ENCODE measurements at places on chromosomes 4 and X.

DNA sequence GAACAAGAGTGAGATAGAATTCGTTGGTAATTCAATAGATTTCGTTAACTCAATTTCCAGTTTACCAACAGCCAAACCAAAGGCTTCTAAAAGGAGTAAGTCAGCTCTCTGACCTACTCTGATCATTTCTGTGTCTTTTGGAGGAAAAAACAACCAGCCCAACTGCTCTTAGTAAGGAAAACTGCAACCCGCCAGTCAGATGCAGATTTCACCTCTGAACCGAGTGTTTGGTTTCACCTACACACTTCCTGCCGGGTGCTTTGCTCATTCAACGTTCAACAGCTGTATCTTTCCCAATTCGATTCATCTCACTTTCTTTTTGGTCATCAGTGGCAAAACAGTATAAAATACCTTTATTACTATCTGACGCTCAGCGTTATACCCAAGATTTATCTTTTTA, 24.5 kb downstream of the TMSB4X start:
- no peak for DNase-seq

GRCh38 chrX:16612257-16612897, 37.6 kb upstream of the S100G start:
- no peak for DNase-seq

DNA sequence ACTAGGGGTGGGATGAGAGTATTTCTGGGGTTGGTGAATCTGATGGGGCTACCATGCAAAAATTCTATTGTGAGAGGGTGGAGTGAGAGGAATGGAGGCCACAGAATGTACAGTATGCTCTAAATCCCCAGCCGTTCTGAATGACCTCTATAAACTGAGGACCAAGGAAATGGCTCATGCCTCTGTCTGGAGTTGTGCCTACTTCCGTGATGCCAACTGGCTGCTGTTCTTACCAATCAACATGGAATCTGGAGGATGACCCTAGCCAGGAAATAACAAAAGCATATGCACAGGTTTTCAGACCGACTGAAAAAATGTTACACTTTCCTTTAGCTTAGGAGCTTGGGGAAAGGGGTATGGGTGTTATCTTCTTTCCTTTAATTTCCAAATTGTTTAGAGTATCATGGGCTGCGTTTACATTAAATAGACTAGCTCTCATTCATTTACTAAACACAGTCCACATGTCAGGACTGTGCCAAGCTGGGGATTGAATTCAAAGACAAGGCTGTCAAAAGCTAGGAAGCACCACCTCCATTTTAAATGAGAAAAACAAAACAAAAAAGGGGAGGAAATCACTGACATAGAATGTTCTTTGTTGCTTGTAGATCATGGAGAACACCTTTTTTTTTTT, 20.2 kb upstream of the CCKAR start:
- no peak for DNase-seq

- no peak for DNase-seq
These were observed 190.6 kb upstream of the TTC29 start for GRCh38 chr4:147136310-147136709.

DNA sequence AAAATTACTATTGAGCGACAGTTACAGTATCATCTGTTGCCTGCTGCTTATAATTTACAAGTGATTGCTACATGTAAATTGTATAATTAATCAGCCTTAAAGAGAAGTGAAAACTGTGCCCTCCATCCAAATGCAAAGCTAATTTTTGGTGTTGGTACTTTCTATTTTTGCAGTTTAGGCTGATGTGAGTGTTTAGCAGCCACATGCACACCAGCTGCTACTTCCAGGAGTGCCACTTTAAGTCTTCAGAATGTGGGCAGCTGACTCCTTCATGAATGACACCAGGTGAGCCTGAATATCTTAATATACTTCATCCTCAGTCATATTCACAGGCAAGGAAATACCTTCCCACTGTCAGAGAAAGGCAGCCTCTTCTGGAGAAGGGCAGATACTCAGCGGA, 149.8 kb upstream of the RASGEF1B start:
- no peak for DNase-seq

GRCh38 chrX:70313503-70313902, 23.6 kb downstream of the KIF4A start:
- no peak for DNase-seq

DNA sequence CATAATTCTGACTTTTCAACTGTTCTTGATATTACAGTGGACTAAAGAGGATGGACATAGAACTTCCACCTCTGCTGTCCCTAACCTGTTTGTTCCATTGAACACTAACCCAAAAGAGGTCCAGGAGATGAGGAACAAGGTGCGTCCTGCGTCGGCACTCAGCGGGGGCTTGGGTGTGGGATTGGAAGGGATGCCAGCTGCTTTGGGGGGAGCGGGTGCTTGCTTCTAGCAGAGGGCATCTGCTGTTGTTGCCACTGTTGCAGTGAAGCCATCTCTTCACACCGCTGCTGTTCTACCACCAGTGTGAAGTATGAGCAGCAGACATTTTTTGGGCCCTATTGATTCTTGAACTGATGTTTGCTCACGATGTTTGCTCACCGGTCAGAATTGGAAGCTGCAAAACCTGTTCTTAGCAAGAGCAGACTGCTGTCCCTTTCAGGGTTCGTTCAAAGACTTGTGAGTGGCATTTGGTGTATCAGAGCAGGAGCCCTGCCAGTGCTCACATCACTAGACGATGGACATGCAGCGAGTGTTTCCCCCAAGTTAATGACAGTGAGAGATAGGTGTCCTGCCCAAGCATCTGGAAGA, 55.4 kb downstream of the NOP14 start:
- DNase-seq = no peak

GRCh38 chrX:38638952-38639529, 77.7 kb downstream of the TSPAN7 start:
- no peak for DNase-seq

GRCh38 chrX:46637938-46638337, 64.4 kb downstream of the CHST7 start:
- DNase-seq = no peak

DNA sequence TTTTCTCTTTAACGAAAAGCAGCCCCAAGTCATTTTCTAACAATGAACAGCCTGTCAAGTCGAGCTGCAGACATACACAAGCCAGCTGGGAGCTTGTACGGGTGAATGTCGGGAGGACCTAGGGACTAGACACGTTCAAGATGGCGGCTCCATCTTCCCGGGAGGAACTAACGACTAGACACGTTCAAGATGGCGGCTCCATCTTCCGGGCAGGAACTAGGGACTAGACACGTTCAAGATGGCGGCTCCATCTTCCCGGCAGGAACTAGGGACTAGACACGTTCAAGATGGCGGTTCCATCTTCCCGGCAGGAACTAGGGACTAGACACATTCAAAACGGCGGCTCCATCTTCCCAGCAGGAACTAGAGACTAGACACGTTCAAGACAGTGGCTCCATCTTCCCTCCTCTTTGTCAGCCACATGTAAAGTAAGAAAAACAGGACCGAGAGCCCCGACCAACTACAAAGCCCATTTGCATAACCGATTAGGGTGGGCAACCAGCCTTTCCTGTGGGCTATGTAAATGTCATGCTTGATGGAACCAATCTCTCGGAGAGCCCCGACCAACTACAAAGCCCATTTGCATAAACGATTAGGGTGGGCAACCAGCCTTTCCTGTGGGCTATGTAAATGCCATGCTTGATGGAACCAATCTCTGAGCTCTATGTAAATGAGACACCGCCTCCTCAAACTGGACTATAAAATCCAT, 175.5 kb downstream of the DHRSX start:
- peak; percentile 6 for DNase-seq

DNA sequence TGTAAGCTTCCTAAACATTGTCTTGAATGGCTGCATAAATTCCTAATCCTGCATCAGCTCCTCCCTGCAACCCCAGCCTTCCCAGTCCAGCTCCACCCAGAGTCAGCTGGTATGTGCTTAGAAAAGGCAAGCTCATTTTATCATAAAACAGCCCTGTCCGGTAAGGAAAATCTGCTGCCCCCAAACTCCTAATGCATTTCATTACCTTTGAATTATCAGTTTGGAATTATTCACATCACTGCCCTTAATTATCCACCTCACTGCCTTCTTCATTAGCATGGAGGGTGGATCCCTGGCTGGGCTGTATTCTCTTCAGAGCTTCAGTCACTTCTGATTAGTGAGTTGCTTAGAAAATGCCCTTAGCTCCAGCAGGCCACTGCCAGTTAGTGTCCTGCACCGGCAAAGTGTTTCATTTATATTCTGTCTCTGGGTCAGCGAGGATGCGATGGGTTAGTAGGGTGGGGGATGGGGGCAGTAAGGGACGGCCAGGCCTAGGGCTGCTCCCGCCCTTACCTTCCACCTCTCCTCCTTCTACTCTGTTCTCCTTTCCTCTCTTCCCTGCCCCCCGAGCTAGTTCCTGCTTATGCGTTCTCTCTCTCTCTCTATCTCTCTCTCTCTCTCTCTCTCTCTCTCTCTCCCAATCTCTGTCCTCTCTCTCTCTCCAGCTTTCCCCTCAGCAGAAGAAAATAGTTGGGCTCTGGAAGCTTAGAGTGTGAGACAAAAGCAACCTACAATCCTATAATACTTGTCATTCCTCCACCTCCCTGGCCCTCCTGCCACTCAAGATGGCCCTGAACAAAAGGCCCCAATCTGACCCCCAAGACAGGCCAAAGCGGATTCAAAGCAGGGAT, 174.8 kb upstream of the KLF3 start:
- no peak for DNase-seq

- DNase-seq = no peak
These were observed 15.5 kb downstream of the JADE3 start for GRCh38 chrX:46927718-46928117.

GRCh38 chrX:63417649-63418048, 66.5 kb upstream of the SPIN4 start:
- no peak for DNase-seq

DNA sequence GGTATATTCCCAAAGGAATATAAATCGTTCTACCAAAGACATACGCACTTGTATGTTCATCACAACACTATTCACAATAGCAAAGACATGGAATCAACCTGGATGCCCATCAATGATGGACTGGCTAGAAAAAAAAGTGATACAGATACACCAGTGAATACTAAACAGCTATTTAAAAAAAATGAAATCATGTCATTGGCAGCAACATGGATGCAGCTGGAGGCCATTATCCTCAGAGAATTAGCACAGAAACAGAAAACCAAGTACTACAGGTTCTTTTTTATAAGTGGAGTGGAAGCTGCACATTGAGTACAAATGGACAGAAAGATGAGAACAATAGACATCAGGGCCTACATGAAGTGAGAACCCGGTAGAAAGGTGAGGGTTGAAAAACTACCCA, 81.4 kb downstream of the ANTXR2 start:
- no peak for DNase-seq
